RKO (cell line): ENCODE measurements at places on chromosomes 1 and 21.

- DNase-seq, result no peak
Measured at GRCh38 chr1:213613549-213613948, 374.2 kb upstream of the PROX1 start.

DNA sequence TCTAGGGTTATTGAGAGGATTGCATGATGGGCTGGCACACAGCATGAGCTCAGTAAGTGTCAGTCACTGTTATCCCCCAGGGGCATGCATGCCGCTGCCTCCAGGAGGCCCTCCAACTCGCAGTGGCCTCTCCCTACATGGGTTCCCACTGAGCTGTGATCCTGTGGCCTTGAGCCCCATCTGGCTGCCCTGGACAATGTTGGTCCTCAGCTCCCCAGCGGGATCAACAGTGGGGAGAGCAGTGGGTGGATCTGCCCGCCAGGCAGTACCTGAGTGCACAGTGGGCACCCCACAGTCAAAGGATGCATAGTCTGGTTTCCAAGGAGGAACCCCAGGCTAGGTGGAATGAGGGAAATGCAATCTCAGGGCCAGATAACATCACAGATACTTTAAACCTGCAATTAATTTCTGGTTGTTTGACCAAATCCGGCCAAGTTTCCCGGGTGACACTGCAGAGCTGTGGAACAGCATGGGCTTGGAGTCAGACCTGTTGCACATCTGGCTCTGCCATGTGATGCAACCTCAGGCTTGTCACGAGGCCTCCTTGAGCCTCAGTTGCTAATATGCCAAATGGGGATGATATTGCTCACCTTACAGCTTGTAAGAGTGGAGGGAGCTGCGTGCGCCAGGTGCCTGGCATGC, 9.3 kb downstream of the PADI3 start:
- DNase-seq, result no peak

GRCh38 chr1:113963281-113963906, 15.9 kb upstream of the OLFML3 start:
- DNase-seq, result peak; percentile 16

- DNase-seq, result no peak
Measured at GRCh38 chr1:221824909-221825308, 83.0 kb upstream of the DUSP10 start.

GRCh38 chr1:26277261-26277661, 2.6 kb upstream of the SH3BGRL3 start:
- DNase-seq, result no peak

DNA sequence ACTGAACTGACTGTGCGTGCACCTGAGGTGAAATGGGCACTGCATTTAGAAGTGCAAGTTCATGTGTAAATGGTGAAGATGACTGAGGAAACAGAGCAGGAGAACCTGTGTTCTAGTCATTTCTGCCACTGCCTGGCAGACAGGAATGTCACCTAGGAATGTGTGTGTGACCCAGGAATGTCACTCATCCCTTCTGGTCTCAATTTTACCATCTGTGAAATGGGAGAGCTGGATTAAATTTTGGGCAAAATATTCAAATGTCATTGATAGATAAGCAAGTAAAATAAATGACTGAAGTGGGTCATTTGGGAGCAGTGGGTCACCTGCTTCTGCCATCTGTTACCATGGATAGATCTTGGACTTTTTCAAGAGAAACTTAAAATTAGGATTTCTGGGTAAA, 42.2 kb downstream of the SLC35F3 start:
- no peak for DNase-seq

DNA sequence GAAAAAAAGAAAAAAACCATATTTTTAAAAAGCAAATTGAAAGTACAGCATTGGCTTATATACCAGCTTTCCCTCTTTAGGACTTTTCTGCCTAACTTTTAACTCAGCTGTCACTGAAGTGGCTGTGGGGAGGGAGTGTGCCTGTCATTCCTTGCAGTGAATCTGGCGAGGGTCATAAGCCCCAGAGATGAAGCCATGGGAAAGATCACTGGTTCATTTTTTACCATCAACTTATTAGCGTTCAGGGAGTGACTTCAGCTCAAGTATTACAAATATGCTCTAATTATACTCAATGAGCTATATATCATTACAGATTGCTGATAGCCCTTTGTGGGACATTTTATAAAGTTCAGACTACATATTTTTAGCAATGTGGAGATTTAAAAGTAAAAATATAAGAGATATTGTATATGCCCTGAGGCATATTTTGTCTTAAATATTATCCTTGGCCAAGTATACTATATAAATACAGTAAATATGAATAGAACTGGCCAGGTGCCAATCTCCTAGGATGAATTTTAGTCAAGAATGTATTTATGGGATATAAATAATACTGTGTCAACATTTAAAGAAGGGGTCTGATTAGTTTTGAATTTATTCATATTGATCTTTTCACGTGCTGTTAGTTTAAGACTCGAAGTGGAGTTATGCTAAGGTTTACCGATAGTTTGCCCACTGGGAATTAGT, 4.4 kb downstream of the TGFB2 start:
- DNase-seq, result no peak

GRCh38 chr1:72498371-72498770, 216.0 kb upstream of the NEGR1 start:
- no peak for DNase-seq

DNA sequence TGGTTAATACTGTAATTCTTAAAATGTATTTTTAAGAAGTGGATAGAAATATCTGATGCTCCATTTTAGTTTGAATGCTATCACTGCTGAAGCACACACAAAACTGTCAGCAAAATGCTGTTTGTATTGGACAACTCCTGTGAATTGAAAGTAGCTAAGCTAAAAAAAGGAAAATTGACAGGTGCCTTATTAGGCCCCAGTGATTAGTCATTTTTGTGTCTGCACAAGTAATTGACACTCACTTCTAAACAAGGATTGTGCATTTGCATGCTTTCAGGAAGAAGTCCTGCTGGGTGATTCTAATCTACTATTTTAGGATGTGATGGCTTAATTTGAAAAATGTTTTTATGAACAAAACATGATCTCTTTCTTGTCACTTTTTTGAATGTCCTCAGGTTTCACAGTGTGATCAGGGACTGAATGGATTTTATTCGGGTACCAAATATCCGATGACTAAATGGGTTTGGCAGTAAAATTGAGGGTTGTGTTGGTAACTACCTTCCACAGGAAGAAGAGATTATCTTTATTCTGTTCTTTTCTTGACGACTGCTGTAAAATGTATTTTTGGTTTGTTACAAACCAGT, 13.0 kb upstream of the MAP3K7CL start:
- DNase-seq, result no peak

DNA sequence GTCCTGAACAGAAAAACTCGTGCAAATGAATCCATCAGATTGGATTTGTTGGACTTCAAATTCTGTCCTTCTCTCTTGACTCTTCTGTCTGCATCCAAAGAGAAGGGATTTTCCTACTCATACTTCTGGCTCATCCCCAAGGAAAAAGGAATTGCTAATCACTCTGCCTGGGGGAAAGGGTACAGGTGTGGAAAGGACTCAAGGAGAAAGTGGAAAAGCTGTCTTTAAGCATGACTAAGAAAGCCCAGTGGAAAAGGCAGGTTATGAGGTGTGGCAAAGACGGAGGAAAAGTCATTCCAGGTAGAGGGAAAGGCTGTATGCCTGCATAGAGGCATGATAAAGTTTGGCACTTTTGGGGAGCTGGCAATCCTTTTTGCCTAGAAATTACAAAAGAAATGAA, 43.4 kb downstream of the PTGS2 start:
- DNase-seq, result no peak

DNA sequence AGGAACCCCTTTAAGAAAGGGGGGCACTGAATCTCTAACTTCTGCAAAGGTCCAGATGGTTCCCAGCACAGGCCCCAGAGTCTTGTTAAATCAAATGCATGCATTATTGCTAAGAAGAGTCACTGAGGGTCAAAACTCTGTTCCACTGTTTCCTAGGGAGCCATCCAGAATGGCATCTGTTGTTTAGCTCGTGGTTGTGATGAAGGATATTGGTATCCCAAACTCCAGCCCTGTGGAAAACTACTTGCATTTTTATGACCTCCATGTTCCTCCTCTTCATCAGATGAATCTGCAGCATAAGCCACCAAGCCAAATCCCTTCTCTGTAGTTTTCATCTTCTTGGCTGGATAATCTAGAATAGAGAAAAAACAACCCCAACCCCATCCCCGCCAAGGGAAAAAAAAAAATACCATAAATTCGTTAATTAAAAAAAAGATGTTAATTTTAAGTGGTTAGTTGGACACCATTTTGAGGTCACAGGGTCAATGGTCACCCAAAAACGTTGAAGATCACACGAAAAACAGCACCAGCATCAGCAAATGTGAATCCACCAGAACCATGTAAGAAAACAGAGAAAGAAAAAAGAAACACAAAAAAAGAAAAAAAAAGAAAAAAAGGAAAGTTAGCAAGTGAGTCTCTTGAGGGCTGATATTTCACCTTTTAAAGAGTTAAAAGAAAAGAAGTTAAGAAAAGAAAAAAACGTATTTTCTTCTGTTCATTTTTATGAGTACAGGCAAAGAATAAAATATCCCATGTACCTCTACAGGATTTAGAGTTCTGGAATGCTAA, 3.0 kb upstream of the RIT1 start:
- DNase-seq, result no peak

GRCh38 chr1:25550155-25550506, 6.7 kb downstream of the LDLRAP1 start:
- peak; percentile 34 for DNase-seq

DNA sequence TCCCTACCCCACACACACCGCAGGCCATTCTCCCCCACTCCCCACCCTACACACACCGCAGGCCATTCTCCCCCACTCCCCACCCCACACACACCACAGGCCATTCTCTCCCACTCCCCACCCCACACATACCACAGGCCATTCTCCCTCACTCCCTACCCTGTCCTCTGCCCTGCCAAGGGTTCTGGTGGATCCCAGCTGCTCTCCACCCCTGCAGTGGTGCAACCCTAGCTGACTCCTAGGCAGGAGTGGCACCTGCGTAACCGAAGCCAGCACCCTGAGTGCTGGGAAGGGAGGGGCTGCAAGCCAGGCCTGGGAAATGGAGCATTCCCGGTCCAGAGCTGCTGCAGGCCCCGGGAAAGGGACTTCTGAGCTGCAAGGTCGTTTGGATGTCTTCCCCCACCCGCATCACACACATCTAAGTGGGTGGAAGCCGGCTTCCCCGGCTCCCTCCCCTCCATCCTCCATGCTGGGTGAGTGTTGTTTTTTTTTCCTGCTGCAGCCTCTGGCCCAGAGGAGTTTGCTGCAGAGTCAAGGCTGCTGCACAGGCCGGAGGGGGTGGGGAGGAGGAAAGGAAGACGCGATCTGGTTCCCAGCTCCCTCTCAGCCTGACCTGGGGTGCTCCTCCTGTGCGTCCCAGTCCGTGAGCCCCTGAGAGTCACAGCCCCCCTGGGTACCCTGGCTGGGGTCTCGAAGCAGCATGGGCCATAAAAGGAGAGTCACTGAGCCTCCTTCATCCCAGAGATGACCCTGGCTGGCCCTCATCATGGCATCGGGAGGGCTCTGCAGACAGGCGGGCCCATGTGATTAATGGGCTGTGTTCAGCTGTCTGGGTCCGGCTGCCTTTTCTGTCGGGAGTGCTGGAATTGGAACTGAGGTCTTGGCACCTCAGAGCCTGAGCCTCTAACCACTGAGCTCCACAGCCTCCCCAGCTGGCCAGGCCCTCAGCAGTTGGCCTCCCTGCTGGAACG, 16.1 kb downstream of the H6PD start:
- DNase-seq, result no peak

GRCh38 chr1:155531624-155532023, 31.0 kb downstream of the ASH1L start:
- no peak for DNase-seq
